ENCODE measurements at places on chromosomes 3 and 15.

DNA sequence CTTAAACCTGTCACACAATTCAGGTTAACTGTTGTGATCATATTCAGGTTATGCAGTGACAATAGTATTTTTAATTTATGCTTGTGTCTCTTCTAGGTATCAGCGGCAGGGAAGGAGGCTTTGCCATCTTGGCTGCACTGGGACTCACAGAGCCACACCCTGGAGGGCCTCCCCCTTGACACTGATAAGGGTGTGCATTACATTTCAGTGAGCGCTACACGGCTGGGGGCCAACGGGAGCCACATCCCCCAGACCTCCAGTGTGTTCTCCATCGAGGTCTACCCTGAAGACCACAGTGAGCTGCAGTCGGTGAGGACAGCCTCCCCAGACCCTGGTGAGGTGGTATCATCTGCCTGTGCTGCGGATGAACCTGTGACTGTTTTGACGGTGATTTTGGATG is 23.6 kb upstream of the BSN start:
- DNase-seq, result no peak

DNA sequence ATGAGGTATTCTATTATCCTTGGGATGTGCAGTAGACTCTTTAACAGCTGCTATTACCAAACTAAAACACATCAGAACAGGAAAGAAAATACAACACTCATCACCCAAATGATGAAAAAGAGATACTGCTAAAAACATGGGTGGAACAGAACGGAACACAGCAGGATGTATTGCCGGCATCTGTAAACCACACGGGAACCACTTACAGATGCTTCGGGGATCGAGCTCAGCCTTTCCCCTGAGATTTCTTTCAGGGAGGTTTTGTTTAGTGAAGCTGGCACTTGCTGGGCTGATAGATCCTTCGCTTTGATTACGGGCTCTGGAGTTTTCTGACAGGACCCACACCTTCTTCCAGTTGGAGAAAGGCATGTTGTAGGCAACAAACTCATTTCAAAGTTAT is 182.3 kb upstream of the FAM3D start:
- no peak for DNase-seq

DNA sequence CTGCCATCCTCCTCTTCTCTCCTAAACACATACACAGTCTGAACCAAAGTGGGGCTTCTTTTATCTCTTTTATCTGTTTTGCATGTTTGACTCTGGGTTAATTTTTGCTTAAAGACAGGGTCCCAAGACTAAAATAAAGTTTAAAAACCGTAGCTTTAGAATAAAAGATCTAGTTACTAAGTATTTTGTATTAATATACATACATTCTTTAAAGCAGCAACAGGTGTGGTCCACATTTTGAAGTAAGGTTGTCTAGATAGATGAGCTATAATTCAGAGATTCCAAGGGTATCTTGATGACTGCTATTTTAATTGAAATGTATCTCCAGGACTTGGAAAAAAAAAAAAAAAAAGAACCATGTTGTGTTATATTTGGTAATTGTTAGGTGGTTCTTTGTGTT is 61.3 kb downstream of the CALML4 start:
- no peak for DNase-seq

DNA sequence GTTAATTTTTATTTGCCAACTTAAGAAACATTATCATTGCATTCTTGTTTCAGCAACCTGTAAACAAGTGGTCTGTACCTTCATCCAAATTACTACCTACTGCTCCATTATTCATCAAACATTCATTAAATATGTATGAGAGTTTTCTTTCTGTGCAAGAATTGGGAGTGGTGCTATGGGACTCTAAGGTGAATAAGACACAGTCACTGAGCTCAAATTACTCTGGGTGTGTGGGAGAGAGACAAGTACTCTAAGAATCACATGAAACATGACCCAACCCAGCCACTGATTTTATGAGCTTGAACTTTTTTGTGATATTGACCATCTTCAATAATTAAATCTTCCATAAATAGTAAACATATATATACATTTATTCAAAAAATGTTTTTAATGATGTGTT is 227.2 kb upstream of the TP63 start:
- DNase-seq, result no peak

DNA sequence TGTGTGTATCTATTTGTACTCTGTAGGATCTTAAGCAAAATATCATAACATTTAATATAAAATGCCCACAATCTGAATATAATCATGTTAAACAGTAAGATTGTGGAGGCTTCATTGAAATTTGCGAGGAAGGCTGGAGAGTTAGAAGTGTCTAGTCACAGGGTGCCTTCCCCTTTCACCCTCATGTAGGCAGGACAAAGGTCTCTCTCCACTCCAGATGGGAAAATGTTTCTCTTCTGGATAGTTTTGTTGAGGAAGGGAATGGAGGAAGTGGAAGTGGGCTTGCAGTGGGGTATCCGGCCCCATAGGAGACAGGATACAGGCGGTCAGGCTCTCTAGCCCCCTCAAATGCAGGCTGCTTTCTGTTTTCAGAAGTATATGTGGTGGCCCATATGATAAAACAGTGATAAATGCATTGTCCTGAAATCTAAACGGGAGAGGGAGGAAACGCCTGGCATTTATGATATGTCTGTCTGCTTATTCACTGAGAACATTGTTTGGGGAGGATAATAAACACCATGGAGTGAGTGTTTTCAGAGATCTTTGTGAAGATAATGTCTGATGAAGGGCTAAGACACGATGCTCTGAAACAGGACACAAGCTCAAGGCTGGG is 13.3 kb upstream of the MYZAP start:
- DNase-seq, result no peak

- DNase-seq, result peak; percentile 37
These were observed 10.7 kb upstream of the SLC15A2 start for GRCh38 chr3:121883507-121883906.

DNA sequence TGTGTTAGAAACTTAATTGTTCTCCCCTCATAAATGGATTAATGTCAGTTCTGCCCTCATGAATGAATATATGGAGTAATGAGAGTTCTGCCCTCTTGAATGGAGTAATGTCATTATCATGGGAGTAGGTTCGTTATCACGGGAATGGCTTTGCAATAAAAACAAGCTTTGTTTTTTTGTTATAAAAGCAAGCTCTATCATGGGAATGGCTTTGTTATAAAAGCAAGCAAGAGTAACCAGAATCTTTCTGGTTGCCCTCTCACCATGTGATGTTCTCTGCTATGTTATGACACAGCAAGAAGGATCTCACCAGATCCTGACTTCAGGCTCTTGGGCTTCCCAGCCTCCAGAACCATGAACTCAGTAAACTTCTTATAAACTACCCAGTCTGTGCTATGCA is 38.4 kb upstream of the UBL7 start:
- no peak for DNase-seq

DNA sequence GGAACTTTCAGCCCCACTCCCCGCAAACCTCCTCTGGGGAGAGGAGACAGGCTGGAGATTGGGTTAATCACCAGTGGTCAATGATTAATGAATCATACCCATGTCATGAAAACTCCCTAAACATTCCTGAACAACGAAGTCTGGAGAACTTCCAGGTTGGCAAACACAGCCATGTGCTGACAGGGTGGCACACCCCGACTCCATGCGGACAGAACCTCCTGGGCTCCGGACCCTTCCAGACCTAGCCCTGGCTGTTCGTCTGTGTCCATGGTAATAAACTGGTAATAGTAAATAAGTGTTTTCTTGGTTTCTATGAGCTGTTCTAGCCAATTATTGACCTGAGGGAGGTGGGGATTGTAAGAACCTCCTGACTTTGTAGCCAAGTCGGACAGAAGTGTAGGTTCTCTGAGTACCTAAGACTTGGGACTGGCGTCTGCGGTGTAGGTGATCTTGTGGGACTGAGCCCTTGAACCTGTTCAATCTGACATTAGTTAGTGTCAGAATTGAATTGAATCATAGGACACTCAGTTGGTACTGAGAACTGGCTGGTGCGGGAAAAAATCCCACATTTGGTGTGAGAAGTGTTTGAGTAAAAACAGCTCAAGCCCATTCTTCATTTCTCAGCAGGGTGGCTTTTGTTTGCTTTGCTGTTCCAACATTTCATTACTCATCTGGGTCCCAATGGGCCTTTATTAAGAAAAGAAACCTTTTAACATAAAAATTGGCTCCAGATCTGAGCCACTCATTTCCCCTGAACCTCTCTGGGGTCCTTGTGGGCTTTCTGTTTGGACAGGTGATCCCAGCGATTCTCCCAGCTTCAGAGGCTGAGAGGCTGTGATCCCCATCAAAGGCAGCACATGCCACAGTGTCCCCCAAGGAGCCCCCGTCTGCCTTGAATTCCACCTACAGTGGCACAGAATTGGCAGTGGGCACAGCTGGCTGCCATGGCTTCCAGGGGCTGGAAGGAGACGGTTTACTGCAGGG is 151.0 kb downstream of the TJP1 start:
- no peak for DNase-seq

- no peak for DNase-seq
These were observed 95.7 kb downstream of the HHLA2 start for GRCh38 chr3:108391917-108392593.

DNA sequence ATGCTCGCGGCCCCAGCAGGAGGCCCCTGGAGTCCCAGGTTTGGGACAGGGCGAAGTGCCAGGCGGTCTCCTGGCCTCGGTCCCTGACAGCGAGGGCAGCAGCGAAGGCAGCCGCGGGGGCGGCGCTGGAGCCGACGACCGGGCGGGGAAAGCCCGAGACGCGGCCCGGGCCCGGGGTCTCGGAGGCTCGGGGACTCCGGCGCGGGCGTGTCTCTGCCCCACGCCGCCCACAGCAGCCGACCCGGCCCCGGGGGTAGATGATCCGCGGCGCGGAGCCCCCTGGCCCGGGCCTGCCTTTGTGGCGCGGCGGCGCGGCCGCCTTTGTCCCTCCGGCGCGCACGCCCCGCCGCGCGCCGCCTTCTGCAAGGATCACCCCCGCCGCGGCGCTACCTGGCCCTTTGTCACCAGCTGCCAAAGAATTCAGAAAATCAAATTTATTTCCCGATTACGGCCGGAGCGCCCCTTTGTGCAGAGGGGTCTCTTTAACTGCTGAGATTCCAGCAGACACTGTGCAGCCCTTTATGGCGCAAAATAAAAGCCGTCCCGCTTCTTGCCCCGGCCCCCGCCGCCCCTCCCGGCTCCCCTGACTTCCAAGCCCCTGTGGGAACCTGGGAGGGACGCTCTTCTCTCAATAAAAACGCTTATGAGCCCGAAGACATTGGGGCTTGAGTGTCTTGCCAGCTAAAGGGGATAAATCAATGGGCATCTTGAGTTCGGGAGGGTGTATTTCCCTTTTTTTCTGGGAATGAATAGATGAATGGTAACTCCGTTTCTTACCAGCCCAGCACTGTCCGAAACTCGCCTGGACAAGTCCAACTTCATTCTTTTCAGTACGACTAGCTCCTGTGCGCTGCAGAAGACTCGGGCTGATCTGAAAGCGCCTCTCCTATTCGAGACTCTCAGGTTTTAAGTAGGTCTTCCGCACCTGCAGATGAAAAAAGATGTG is 68.4 kb downstream of the HES1 start:
- DNase-seq, result no peak

GRCh38 chr3:150293401-150294001 is 114.6 kb upstream of the TSC22D2 start:
- DNase-seq, result no peak

DNA sequence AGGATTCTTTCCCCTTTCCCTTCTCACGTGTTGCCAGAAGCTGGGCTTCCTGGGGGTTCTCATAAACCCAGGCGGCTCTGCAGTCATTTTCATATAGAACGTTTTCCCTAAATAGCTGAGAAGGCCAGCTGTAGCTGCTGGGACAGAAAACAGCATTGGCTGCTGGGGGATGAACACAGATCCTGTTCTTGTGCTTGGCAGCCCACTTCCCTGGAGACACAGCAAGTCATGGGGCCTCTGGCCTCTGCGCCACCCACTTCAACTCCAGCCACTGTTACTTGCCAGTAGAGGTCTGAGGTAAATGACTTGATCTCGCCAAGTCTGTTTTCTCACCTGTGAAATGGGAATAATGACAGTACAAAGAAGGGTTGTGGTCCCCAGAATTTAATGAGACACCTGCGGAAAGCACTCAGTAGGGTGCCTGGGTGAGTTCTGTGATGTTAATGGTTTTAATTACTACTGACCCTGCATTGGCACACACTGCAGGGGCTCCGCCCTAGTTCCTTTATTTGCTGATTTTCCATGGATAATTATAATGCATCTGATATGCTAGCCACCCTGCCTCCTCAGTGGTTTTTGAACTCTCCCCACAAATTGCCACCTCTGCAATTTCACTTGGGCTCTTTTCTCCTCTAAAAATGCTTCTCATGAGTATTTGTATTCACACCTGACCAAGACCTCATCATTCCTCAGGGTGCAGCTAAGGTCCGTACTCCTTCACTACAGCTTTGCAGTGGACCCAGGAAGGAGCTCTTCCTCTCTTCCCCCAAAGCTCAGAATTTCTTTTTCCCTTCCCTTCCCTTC is 274.7 kb downstream of the RPLP1 start:
- DNase-seq, result no peak

DNA sequence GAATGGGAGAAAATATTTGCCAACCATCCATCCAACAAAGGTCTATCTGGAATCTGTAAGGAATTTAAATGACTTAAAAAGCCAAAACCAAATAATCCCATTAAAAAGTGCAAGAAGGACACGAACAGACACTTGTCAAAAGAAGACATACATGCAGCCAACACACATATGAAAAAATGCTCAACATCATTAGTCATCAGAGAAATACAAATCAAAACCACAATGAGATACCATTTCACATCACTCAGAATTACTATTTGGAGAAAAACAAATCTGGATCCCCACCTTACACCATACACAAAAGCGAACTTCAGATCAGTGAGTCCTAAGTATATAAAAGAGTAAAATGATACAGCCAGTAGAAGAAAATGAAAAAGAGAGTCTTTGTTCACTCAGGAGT is 58.6 kb upstream of the MNS1 start:
- DNase-seq, result no peak

DNA sequence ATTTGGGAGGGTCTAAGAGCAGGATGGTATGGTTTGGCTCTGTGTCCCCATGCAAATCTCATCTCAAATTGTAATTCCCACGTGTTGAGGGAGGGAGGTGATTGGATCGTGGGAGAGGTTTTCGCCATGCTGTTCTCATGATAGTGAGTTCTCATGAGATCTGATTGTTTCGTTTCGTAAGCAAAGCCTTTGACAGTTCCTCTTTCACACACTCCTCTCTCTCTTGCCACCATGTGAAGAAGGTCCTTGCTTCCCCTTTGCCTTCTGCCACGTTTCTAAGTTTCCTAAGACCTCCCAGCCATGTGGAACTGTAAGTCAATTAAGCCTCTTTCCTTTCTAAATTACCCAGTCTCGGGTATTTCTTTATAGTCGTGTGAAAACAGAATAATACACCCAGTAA is 553.7 kb downstream of the TAFA4 start:
- DNase-seq, result peak; percentile 5

GRCh38 chr3:4994823-4995499 is 15.7 kb downstream of the BHLHE40 start:
- DNase-seq, result no peak
